ENCODE measurements at places on chromosomes 3 and 15.

DNA sequence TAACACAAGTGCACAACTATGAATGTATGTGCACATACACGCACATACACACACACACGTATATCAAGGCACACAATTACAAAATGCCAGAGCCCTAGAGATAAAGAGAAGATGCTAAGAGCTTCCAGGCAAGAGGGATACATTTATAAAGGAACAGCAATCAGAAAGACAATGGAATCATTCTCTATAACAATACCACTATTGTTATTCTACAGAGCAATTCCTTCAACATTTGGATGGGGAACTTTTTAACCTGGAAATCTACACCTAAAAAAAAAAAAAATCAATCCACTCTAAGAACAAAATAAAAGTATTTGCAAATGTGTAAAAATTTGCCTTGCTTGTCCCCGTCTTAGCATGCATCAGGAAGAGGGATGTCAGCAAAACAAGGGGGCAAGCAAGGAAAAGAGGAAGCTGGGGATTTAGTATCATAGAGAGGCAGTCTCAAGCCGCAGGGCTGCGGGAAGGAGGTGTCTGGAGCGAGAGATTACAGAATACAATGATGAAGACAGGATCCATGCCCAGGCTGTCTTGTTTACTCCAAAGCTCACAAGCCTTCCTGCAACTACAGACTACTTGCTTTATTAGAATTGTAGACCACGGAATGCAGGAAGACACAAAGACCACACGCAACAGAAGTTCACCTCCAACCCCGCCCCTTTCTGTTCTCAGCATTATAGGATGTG is 220.2 kb downstream of the NTRK3 start:
- no peak for DNase-seq

DNA sequence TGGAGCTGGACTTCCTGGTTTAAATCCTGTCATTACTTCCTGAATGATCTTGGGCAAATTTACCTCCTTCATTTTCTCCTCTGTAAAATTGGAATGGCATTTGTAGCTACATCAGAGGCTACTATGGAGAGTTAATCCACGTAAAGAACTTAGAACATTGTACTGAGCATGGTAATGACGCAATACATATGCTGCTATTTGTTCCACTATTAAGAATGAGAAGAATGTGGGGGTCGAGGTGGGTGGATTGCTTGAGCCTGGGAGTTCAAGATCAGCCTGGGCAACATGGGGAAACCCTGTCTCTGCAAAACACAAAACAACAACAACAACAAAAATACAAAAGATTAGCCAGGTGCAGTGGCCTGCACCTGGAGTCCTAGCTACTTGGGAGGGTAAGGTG is 250.6 kb downstream of the RYR3 start:
- DNase-seq: no peak

- no peak for DNase-seq
Measured at GRCh38 chr3:71926262-71926600, 141.3 kb upstream of the PROK2 start.

GRCh38 chr3:55002416-55002930 is 74.6 kb upstream of the LRTM1 start:
- no peak for DNase-seq

- no peak for DNase-seq
Measured at GRCh38 chr15:99442252-99442897, 123.4 kb upstream of the MEF2A start.

- no peak for DNase-seq
Measured at GRCh38 chr15:38826880-38827279, 262.3 kb upstream of the RASGRP1 start.

DNA sequence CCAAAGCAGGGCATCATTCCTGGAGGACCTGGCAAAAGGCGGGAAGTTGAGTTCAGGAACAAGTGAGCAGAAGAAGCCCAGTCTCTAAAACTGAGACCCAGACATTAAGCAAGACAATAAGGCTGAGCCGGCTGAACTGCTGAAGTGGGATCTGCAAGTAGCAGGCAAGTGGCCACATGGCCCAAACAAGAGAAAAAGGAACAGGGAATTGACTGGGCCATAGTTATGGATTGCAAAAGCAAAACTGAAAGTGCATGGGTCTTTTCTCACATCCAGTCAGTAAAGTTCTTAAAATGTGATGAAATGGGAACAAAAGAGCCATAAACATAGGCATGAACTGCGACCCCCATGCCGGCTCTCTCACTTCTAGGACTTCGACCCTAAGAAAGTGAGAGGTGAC is 101.2 kb downstream of the SCN11A start:
- no peak for DNase-seq

GRCh38 chr15:55998478-55998877 is 5.1 kb upstream of the NEDD4 start:
- DNase-seq: no peak

DNA sequence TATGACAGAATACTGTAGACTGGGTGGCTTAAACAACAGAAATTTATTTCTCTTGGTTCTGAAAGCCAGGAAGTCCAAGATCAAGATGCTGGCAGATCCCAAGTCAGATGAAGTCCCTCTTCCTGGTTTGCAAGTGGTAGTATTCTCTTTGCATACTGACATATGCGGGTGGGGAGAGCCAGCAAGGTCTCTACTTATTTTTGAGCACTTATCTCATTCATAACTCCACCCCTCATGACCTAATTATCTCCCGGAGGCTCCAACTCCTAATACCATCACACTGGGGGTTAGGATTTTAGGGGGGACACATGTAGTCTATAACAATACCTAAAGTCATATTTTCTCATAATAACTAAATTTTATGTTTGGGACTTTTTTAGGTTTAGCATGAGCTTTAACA is 65.3 kb downstream of the BLM start:
- DNase-seq: no peak

- no peak for DNase-seq
Measured at GRCh38 chr3:54955941-54956340, 28.1 kb upstream of the LRTM1 start.

DNA sequence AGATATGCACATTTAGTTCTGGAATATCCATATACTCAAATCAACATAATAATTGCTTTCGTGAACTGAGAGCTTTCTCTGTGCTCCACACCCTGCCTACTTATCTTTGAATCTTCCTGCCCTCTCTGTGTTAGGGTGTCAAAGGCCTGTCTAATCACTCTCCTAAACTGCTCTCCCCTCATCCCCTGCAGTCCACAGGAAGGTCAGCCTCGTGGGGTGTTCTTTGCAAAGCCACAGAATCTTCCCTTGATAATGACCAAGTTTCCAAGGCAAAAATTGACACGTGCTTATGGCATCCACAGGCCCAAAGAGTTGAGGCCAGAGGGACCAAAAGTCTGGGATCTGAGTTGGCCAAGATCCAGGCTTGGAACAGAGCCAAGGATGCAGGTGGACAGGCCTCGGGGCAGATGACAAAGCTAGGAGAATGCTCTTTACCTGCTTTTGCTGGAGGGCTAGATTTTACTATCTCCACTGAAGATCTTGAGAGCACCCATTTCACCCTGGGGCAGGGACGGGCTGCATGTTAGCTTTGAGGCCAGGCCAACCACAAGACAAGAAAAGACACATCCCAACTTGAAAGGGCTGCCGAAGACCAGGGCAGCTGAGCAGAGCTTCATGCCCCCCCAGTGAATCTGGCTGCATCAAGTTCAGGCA is 20.4 kb downstream of the BHLHE40 start:
- DNase-seq: no peak

GRCh38 chr3:78050276-78051065 is 1010.6 kb downstream of the ROBO2 start:
- DNase-seq: no peak

DNA sequence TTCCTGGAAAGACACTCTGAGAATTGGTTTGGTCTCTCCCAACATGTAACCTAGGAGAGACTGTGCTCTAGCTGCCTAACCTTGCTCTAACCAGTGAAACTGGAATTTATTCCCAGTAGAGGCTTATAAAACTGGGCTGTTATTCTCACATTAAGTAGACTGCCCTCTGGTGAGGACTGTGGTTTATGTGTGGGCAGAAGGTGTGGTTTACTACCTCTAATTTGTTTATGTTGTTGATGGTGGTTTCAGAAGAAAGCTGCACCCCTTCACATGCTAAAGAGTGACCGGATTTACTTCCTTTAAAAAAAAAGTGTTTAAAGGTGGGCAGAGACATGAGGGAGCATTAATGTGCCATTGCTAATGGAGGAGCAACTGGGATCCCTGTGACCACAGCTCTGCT is 273.2 kb downstream of the MECOM start:
- no peak for DNase-seq

DNA sequence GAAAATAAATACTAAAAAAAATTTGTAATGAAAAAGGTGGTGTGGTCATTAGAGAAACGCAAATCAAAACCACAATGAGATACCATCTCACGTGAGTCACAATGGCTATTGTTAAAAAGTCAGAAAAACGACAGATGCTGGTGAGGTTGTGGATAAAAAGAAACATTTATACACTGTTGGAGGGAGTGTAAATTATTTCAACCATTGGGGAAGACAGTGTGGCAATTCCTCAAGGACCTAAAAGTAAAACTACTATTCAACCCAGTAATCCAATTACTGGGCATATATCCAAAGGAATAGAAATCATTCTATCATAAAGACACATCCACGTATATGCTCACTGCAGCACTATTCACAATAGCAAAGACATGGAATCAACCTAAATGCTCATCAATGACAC is 120.3 kb downstream of the MYO9A start:
- no peak for DNase-seq

GRCh38 chr3:15557511-15557946 is 36.0 kb upstream of the COLQ start:
- peak; percentile 19 for DNase-seq

GRCh38 chr15:101329867-101330380 is 34.9 kb upstream of the SNRPA1 start:
- DNase-seq: no peak

DNA sequence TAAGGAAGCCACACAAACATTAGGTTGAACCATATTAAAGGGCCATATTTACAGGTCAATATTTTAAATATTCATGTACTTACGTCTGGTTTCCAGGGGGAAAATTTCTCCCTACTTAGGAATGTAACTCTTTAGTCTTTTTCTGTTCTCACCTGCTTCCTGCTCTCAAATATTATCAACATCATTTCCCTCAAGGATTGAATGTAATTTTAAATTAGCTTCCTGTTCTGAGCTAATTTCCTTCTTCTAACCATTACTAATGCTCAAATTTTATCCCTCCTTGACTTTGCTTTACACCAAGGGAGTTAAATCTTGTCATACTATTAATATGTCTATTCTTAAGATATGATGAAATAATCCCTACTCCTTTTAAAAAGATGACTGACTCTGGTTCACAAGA is 103.4 kb upstream of the UBP1 start:
- DNase-seq: no peak
